Memory B cell (primary cell): ENCODE measurements at places on chromosomes 16 and 17.

DNA sequence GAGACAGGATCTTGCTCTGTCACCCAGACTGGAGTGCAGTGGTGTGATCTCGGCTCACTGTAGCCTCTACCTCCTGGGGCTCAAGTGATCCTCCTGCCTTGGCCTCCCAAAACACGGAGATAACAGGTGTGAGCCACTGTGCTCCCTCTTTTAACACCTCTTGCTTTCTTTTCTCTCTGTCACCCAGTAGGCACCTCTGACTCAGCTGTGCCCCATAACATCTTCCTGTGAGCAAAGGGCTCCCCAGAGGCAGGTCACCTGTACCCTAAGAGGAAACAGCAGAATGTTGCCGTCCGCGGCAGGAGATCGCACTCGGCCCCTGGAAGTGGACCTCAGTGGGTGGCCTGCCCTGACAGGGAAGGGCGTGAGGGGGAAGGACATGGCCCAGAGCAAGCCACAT, 918 bp upstream of the NLRC3 start:
- DNase-seq, result no peak

DNA sequence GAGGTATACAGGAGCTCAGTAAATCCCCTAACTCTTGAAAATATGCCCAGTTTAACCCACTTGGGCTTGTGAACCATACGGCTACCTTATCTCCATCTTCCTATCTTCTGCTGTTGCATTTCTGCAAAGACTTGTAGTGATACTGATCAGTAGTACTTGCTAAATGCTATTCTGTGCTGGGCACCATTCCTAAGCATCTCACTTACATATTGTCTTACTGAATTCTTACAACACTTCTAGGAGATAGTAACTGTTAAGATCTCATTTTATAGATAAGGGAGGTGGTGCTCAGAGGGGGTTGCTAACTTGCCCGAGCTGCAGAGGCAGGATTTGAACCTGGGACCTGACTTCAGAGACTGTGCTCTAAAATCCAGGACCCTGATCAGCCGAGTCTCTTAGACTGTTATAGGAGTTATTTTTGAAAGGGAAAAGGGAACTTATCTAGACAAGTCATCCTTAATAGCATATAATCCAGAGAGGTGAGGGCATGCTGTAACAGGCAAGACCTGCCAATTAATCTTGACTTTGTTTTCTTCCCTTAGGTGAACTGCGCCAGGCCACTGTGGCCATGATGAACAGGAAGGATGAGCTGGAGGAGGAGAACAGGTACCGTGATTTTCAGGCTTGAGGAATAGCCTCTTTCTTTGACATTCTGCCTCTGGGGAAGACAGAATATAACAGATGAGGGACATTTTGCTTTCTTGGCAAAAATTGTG, 149.7 kb downstream of the SNX29 start:
- DNase-seq, result no peak

- no peak for DNase-seq
Observed at GRCh38 chr17:72901083-72901482, 191.4 kb downstream of the SLC39A11 start.

GRCh38 chr16:19175492-19176262, 7.6 kb downstream of the SYT17 start:
- DNase-seq, result no peak

- DNase-seq, result no peak
Observed at GRCh38 chr17:80888276-80889160, 103.1 kb upstream of the CHMP6 start.

DNA sequence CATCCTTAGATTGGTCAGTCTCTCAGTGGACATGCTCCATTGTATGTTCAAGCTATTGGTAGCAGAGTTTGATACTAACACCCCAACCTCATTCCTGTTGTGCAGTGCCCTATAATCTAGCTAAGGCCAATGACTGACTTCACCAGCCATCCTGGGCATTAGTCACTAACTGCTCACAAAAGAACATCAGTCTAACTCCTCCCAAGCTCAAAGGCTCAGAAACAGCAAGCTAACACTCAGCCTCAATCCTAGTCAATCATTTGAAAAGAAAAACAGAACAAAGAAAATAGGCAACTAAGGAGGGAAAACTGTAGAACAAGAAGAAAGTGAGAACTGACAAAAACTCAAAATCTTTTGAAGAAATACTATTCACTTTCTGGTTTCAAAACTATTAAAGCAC, 199.1 kb upstream of the C17orf78 start:
- DNase-seq, result no peak

DNA sequence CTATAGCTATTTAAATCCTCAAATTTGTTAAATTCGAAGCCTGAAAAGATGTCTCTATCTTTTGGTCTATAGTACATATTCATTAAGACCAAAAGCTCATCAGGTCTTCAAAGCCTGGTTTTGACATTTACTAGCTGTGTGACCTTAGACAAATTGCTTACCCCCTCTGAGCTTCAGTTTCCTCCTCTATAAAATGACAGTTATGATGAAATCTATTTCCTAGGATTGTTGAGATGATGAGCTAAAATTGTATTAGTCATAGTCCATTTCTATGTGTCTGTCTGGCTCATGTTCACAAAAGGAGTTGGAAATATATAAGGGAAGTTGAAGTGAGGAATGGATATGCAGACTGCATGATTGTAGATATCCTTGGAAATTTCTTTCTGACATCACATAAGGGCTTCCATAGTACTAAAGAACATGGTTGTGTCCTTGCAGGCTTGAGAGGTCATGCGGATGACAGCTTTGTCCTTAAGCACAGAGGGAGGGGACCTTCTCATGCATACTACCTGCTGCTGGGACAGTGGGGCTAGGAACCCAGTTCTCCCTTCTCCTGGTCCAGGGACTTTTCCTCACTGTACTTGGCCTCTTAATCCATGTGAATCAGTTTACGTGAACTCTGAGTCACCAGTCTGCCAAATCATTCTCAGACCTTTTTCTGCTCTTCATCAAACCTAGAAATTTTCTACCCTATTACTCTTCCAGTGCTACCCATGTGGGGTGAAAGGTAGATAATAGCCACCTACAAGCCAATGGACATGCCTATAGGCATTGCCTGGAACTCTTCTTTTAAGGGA, 487.5 kb upstream of the SALL1 start:
- DNase-seq, result no peak

- no peak for DNase-seq
Observed at GRCh38 chr16:70781800-70782199, 19.2 kb downstream of the VAC14 start.

DNA sequence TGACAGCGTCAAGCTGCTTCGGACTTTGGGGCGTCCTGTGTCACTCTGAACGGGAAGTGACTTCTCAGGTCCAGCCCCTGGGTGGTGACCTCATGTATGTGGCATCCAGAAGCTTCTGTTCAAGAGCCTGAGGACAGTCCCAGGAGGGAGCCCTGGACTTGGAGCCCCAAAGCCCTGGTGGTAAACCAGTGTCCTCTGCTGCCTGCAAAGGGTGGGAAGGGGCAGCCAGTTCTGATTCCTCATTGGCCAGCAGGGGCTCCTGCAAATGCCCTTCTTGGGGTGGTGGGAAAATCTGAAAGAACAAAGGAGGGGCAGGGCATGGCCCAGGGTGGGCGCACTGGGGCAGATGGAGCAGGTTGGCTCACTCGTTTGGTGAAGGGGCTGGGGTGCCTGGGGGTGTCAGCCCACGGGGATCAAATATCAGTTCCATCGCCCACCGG, 1.6 kb downstream of the OSGIN1 start:
- no peak for DNase-seq

DNA sequence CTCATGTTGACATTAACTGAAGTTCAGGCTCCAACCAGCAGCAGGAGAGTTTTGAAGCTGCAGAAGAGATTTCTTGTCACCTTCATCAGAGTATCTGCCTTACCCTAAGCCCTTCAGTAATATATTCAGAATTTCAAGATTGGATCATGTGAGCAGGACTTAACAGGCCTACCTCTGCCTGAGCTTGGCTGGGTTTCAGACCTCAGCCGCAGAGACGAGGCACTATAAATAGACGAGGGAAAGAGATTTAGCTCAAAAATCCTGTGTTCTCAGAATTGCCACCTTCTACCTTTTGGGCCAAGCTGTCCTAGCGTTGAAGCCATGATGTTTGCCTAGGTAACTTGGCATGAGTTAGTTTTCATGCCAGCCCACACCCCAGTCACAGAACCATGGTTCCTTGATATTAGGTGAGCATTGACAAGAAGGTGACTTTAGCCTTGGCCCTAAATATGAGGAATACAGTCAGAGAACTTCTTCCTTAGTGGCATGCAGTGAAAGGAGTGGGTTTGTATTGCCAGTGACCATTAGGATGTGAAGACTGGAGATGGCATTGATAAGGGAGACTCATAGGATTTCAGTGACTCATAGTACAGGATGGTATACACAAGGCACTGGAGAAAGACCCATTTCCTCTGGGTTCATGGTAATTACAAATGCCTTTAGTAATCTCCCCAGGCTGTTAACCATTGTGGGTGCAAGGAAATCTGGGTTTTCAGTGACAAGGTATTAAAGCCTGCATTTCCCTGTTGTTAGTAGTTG, 224.3 kb downstream of the MSI2 start:
- DNase-seq, result no peak

- DNase-seq, result no peak
Observed at GRCh38 chr16:61261315-61261714, 774.9 kb downstream of the CDH8 start.

- no peak for DNase-seq
Observed at GRCh38 chr17:68381076-68381900, 76.0 kb downstream of the WIPI1 start.

GRCh38 chr16:49443576-49443975, 70.0 kb downstream of the C16orf78 start:
- no peak for DNase-seq

GRCh38 chr17:8875436-8875835, 8.0 kb upstream of the PIK3R6 start:
- no peak for DNase-seq

DNA sequence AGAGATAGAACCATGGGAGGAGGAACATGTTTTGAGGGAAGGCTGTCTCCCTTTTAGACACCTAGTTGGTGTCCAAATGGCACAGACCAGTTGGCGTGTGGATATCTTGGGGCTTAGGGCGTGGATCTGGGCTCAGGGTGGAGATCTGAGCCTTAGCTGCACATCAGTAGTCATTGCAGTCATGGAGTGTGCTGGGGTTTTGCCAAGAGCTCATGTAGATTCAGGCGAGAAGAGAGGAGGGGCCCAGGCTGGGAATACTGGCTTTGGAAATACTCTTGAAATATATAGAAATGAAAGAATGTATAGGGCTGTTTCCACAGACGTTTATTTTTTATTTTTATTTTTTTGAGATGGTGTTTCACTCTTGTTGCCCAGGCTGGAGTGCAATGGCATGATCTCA, 92.0 kb downstream of the PRKCB start:
- DNase-seq, result no peak

DNA sequence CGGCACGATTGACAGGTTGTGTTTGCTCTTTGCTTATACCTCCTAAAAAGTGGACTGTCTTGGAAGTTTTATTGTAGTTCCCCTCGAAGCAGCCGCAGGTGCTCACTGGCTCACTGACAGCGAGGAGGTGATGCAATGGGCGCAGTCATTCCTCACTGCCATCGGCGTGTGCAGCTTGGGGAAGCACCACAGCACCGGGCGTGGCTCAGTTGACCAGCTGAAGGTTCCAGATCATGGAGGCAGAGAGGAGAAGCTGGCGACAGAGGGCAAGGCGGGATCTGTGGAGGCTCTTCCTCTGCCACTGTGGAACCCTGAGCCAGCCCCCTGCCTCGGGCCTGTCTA, 72.1 kb upstream of the TNRC6C start:
- DNase-seq, result no peak

DNA sequence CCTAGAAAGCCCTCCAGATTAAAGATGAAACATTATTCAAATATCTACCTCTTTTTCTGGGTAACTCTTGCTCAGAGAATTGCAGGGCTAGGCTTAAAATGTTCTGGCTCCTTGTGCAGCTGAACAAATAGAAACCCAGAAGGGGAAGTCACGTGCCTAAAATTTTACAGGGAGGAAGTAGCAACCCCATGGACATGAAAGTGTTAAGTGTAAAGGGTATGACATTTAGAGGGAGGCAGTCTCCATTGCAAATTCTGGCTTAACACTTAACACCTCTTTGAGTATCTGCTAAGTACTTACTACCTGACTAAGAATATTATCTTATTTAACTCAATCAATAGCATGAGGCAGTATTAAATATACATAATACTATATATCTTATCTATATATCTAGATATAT, 376.1 kb upstream of the ERCC4 start:
- DNase-seq, result no peak

DNA sequence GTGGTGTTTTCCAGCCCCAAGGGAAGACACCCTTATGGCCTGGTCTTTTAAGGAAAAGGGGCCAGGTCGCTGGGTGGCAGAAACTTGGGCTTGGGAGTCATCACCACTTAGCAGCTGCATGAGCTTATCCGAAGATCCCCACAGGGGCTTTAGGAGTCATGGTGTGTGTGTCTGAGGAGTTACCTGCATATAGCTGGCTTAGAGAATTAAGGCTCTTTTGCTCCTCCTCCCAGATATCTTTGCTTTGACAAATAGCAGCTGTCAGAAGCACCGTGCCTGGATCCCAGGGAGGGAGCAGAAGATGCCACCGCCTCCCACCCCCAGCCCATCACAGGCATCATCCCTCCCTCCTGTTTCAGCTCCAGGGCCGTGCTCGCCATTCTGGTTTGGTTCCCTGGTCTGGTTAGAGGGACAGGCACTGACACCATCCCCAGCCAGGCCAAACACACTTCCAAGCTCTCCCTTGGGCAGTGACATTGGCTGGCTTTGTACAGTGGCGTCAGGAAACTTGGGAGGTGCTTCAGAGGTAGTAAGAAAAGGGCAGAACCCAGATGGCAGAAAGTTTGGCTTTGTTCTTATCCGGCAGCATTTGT, 17.4 kb downstream of the LDHD start:
- no peak for DNase-seq

DNA sequence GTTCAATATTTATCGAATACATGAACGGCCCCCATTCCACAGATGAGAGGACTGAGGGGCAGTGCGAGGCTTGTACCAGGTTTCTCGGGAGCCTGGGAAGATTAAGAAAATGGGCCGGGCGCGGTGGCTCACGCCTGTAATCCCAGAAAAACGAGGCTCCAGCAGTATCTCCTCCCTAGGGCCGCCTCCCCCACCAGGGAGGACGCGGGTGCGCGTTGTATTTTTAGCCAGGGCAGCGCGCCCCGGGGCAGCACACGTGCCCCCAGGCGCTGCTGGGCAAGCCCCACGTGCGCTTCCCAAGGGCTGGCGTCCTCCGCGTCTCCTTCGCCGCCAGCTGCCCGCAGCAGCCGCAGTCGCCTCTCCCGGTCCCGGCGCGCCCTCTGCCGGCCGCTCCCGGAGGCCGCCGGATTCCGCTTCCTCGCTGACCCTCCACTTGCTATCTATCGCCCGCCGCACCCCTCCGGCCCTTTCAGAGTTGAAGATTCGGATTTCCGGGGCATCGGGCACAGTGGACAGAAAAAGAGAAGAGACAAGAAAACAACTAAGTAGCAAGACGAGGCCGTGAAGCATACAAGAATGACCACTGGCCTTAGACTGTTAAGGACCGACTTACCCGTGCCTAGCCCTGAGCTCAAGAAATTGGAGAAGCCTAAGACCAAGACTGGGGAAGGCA, 1.9 kb upstream of the YBX2 start:
- DNase-seq, result peak; percentile 76

- DNase-seq, result no peak
Observed at GRCh38 chr17:6079155-6079888, 9.1 kb downstream of the WSCD1 start.

- DNase-seq, result no peak
Observed at GRCh38 chr17:31583772-31584356, 192.4 kb downstream of the RAB11FIP4 start.
